ENCODE measurements at places on chromosomes 3 and 15.

GRCh38 chr15:34655326-34655725, 71.9 kb upstream of the GOLGA8B start:
- no peak for DNase-seq

DNA sequence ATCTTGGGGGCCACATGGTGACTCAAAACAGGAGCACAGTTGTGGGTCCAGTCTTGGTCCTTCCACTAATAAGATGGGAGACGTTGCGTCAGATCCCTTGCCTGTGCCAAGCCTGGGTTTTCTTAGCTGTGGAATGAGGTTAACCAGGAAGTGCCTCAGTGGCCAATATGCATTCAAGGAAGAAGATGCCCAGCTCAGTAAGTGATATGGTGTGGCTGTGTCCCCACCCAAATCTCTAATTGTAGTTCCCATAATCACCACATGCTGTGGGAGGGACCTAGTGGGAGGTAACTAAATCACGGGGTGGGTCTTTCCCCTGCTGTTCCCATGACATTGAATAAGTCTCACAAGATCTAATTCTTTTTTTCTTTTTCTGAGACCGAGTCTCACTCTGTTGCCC, 6.4 kb downstream of the ALG1L2 start:
- no peak for DNase-seq

- no peak for DNase-seq
These were observed 17.1 kb upstream of the PLXND1 start for GRCh38 chr3:129623447-129624118.

- DNase-seq = peak; percentile 41
These were observed 120.0 kb upstream of the CTDSPL start for GRCh38 chr3:37741644-37742043.

DNA sequence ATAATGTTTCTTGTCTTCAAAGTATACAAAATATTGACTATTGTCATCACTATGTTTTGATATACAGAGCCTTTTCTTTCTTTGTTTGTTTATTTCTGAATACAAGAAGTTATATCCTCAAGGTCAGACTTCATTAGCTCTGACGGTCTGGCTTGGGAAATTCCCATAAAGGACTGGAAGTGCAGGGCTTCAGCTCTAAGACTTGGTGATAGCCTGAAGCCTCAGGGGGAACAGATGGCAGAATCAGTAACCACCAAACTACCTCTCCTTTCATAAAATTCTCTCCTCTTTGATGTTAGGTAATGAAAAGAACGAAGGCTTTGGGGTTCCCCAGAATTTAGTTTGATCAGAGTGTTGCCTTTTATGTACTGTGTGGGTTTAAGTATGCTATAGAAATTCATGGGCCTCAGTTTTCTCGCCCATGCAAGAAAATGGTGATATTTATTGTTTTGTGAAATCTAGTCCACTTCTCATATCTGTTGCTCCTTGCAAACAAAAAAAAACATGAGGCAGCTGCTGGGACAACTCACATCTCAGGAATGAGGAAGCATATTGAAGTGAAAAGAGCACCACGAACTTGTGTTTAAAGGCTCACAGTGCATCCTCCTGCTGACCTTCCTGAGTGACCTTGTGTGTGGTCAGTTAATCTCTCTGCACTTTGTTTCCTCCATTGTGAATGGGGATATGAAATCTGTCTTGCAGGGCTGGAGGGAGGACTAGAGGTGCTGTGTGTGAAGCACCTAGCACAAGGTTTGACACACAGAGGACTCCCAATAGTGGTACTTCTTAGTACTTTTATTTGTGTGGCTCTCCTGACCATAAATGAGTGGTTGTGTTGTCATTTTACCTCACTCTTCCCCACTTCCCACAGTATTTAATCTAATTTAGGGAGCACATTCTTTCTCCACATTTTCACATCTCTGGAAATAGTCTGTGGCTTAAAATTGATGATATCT, 569.8 kb upstream of the IL12A start:
- peak; percentile 60 for DNase-seq

GRCh38 chr3:73212683-73213082, 151.2 kb downstream of the EBLN2 start:
- DNase-seq = no peak
